Right lobe of liver (tissue), 6 donors: ENCODE measurements at places on chromosomes 3 and 15. TPM values are rescaled to one million over a fixed set of nuclear protein-coding genes. Genes with fewer than 3 reads are reported as not detected.

- H3K27me3 ChIP-seq = peaks cover 5% of the 10 kb centered on the region
- no peaks in the 10 kb centered on the region for H3K36me3 ChIP-seq
- H3K4me1 ChIP-seq = peaks cover 8% of the 10 kb centered on the region
These were observed 1.8 kb downstream of the CAMKV start for GRCh38 chr3:49867871-49868321.

- H3K36me3 ChIP-seq = no peaks in the 10 kb centered on the region
- peaks cover 14% of the 10 kb centered on the region for H3K4me1 ChIP-seq
- peak overlapping the region; percentile 83 for H3K4me3 ChIP-seq
- no peaks in the 10 kb centered on the region for H3K27me3 ChIP-seq
These were observed 3.4 kb downstream of the FBXL22 start for GRCh38 chr15:63600616-63601025.

GRCh38 chr3:170777564-170777926 lies 92.5 kb downstream of the RPL22L1 start:
- no peaks in the 10 kb centered on the region for H3K27me3 ChIP-seq
- no peaks in the 10 kb centered on the region for H3K36me3 ChIP-seq
- no peak overlapping the region for H3K27ac ChIP-seq
- peaks cover 16% of the 10 kb centered on the region for H3K4me1 ChIP-seq

GRCh38 chr15:40976819-40977218 lies 23.5 kb downstream of the CHAC1 start:
- DNase-seq = no peak
- H3K36me3 ChIP-seq = peaks cover 32% of the 10 kb centered on the region
- H3K27me3 ChIP-seq = no peaks in the 10 kb centered on the region
- no peak overlapping the region for H3K4me3 ChIP-seq
- no peak overlapping the region for H3K27ac ChIP-seq
- no peaks in the 10 kb centered on the region for H3K4me1 ChIP-seq

GRCh38 chr3:169513672-169514071 lies 149.8 kb downstream of the MECOM start:
- no peak overlapping the region for H3K27ac ChIP-seq
- H3K27me3 ChIP-seq = no peaks in the 10 kb centered on the region
- DNase-seq = no peak
- H3K4me3 ChIP-seq = no peak overlapping the region

DNA sequence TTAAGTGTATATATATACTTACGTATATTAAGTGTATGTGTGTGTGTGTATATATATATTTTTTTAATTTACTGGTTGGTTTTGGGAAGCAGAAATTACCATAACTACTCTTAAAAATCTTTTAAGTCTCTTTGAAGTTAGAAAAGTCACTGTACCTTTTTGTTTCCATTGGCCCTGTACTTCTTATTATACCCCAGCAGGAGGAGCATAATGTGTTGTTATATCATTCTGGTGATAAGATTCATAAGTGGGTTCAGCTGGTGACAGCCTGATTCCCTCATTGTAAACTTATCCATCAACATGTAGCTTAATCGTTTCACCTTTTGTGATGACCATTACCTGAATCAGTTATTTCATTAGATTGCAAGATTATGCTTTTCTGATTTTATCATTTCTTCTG lies 30.8 kb downstream of the MLH1 start:
- no peak for DNase-seq
- H3K36me3 ChIP-seq = peaks cover 31% of the 10 kb centered on the region
- H3K4me3 ChIP-seq = no peak overlapping the region
- H3K4me1 ChIP-seq = peaks cover 15% of the 10 kb centered on the region

DNA sequence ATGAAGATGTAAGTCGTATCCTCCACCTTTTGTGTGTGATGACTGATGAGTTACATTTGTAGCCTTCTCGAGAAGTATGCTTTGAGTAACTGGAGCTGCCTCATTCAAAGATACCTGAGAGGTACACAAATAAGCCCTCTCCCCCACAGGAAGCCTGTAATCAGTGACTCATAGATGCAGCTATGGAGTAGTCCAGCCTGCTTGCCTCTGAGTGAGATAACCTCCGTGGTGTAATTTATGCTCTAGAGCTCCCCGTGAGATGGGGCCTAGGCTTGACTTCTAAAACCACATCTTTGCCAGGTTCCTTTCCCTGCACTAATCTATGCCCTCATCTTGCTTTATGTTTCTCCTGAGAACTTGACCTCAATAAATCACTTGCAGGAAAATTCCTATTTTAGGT lies 291.7 kb downstream of the SUCLG2 start:
- H3K4me3 ChIP-seq = no peak overlapping the region
- H3K4me1 ChIP-seq = no peaks in the 10 kb centered on the region
- DNase-seq = no peak
- no peak overlapping the region for H3K27ac ChIP-seq

DNA sequence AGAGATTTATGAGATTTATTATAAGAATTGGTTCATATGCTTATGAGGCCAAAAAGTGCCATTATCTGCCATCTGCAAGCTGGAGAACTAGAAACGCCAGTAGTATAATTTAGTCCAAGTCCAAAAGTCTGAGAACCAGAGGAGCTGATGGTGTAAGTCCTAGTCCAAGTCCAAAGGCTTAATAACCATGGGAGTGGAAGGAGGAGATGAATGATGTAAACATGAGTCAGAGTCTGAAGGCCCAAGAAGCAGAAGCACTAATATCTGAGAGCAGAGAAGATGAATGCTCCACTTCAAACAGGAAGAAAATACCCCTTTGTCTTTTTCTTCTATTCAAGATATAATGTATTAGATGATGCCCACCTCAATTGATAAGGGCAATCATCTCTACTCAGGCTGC lies 185.7 kb downstream of the CGGBP1 start:
- H3K36me3 ChIP-seq = no peaks in the 10 kb centered on the region
- no peaks in the 10 kb centered on the region for H3K4me1 ChIP-seq
- no peak for DNase-seq

DNA sequence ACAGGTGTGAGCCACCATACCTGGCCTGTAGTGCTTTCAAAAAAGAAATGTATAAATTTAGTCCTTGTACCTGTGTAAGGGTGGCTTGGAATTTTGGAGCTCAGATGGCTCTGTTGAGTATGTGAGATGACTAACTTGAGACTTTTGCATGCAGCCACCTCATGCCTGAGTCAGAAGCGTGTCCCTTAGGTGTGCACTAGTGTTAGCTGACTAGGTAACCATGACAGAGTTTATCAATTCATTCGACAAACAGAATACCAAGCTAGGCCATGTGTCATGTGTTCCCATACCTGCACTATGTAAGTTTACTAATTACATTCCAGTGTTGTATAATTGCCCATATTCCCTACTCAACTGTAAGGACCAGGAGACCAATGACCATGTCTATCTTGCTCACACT lies 4.0 kb upstream of the ZNF639 start:
- no peak overlapping the region for H3K4me3 ChIP-seq
- H3K36me3 ChIP-seq = no peaks in the 10 kb centered on the region
- H3K27me3 ChIP-seq = no peaks in the 10 kb centered on the region
- no peak overlapping the region for H3K27ac ChIP-seq

Gene NR2F2
- total RNA-seq = 13.3 TPM

Gene CGGBP1
- 22.5 TPM for total RNA-seq

Gene TM6SF1
- total RNA-seq = 0.77 TPM

Gene KCNMB3
- total RNA-seq = 1.6 TPM

Gene RPS27L
- total RNA-seq = 108 TPM
